ENCODE measurements at places on chromosomes 16 and 17.

DNA sequence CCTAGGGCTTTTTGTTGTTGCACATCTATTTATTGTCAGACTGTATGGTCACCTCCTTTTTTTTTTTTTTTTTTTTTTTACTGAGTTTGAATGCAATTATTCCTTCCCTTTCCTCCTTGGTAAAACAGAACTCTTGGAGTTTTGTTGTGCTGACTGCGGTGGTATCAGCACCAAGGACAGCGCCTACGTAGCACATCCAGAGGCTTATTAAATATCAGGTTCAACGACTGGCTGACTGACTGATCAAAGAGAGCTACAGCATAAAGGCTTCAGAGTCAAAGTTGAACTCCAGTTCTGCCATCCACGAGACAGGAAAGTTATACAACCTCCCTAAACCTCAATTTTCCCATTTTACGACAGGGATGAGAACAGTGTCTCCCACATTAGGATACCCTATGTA, 86.1 kb upstream of the RBFOX1 start:
- no peaks in the 10 kb centered on the region for H3K4me1 ChIP-seq
- no peak overlapping the region for H3K4me3 ChIP-seq
- H3K27me3 ChIP-seq = no peaks in the 10 kb centered on the region
- no peak for DNase-seq
- no peaks in the 10 kb centered on the region for H3K36me3 ChIP-seq

DNA sequence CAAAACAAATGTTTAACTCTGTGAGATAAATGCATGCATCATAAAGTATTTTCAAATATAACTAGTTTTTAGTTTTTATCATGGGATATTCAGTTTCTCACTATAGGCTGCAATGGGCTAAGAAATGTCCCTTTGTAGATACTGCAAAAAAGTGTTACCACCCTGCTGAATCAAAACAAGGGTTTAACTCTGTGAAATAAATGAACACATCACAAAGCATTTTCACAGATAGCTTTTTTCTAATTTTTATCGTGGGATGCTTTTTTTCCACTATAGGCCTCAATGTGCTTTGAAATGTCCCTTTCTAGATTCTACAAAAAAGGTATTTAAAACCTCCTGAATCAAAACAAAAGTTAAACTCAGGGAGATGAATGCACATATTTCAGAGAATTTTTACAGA, 541.1 kb downstream of the KCNJ18 start:
- no peak for DNase-seq
- no peaks in the 10 kb centered on the region for H3K4me1 ChIP-seq
- no peaks in the 10 kb centered on the region for H3K27me3 ChIP-seq
- H3K36me3 ChIP-seq = no peaks in the 10 kb centered on the region
- no peak overlapping the region for H3K4me3 ChIP-seq
- no peak overlapping the region for H3K27ac ChIP-seq

- peak overlapping the region; percentile 7 for H3K4me3 ChIP-seq
- no peak overlapping the region for H3K27ac ChIP-seq
- peaks cover 13% of the 10 kb centered on the region for H3K36me3 ChIP-seq
- H3K4me1 ChIP-seq = peaks cover 27% of the 10 kb centered on the region
These were observed 68.3 kb upstream of the BCAR1 start for GRCh38 chr16:75319513-75320411.

- no peak for DNase-seq
- H3K27ac ChIP-seq = no peak overlapping the region
- H3K4me3 ChIP-seq = no peak overlapping the region
These were observed 30.6 kb downstream of the TNFRSF13B start for GRCh38 chr17:16941072-16942036.

DNA sequence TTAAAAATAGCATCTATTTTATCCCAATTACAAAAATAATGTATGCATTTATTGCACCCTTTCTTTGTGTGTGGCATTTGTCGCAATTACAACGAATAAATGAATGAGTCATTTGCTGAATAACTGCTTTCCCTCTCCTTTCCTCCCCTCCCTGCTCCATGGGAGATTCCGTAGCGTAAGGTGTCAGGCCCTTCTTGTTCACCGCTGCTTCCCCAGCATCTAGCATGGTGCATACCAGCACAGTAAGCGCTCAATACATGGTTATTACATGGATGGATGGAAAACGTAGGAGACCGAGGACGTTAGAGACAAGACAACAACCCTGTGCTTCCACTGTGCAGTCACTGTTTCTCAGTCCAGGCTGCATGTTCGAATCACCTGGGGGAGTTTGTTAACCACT, 336.0 kb upstream of the EEF2KMT start:
- H3K36me3 ChIP-seq = no peaks in the 10 kb centered on the region
- no peak overlapping the region for H3K27ac ChIP-seq
- DNase-seq = no peak
- no peak overlapping the region for H3K4me3 ChIP-seq
- H3K27me3 ChIP-seq = no peaks in the 10 kb centered on the region

DNA sequence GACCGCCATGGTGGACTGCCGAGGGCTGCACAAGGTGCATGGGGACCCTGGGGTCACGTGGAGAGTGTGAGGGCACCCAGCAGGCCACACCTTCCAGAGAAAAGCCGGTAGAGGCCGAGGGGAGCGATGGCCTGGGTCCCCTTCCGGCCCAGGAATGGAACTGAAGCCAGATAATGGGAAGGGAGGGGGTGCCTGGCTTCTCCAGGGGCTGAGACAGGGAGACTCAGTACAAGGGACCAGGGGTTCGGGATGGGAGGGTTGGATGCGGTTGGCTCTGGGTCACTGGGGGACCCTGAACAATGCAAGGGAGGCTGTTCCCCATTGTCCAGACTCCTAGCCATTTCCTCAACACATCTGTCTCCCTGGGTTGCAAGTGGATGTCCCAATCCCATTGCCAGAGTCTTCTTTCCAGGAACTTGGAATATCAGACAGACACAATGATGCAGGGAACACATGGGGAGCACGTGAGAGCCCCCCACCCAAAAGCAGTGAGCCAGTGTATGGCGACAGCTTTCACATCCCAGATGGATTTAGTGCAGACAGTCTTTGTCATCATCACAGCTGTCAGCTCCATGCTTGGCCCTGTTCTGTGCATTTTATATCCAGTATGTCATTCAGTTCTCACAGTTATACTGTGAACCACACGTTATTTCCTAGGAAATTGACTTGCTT, 23.6 kb upstream of the DNAI2 start:
- peaks cover 8% of the 10 kb centered on the region for H3K36me3 ChIP-seq
- H3K27me3 ChIP-seq = no peaks in the 10 kb centered on the region
- no peaks in the 10 kb centered on the region for H3K4me1 ChIP-seq
- H3K27ac ChIP-seq = no peak overlapping the region
- DNase-seq = no peak
- H3K4me3 ChIP-seq = no peak overlapping the region

DNA sequence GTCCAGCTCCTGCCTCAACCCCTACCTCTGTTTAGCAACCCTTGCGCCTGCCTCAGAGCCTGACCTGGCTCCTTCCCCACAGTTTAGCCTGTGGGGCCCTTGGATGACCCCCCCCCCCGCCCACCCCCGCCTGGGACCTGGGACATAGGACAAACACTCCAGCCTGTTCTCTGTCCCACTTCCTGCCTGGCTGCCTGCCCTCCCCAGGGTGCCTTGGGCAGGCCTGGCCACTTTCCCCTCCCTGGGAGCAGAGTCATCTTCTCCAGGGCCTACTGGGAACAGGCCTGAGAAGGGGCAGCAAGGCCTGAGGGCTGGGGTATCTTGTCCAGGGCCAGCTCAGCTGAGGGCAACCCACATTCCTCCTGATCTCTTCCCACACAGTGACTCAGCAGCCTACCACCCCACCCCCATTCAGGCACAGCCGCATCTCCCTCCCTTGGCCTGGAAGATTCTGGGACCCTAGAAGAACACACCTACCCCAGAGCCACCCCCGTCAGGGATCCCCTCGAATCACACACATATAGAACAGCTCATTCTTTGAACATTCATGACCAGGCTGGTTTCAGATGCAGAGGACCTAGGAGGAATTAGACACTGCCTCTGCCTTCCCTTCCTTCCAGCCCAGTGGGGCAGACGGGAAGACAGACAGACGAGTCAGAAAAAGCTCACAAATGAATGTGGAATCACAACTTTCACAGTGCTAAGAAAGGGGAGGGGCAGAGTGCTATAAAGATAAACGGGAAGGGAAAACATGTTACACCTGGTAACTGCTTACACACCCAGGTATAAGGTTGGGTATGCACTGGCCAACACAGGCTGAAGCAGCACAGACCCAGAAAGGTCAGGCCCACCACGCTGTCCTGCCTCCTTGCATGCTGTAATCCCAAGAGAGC, 6.0 kb downstream of the FHOD1 start:
- peaks cover 38% of the 10 kb centered on the region for H3K4me1 ChIP-seq
- no peak for DNase-seq
- H3K27me3 ChIP-seq = no peaks in the 10 kb centered on the region
- no peak overlapping the region for H3K4me3 ChIP-seq

GRCh38 chr17:61155590-61156237, 243.9 kb upstream of the TBX2 start:
- peaks cover 4% of the 10 kb centered on the region for H3K27me3 ChIP-seq
- peaks cover 21% of the 10 kb centered on the region for H3K4me1 ChIP-seq
- DNase-seq = no peak
- peaks cover 3% of the 10 kb centered on the region for H3K36me3 ChIP-seq

DNA sequence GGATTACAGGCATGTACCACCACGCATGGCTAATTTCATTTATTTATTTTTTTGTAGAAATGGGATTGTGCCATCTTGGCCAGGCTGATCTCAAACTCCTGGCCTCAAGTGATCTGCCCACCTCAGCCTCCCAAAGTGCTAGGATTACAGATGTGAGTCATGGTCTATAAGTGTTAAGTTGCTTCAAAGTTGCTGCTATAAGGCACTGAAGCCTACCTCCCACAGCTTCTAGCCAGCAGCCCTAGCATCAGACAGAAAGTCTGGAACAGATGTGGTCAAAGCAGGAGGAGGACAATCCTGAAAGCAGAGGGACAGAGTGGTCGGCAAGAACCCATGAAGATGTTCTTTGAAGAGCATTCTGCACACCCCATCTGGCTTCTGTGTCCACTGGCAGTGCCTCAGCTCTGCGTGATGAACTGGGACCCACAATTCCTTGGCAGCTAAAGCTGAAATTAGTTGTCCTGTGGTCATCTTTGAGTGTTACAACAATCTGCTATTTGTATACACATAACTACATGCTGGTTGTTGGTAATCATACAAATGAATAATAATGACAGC, 11.2 kb downstream of the MAP3K14 start:
- peaks cover 74% of the 10 kb centered on the region for H3K4me1 ChIP-seq
- no peak for DNase-seq
- no peaks in the 10 kb centered on the region for H3K27me3 ChIP-seq
- H3K27ac ChIP-seq = peak overlapping the region; percentile 77

- DNase-seq = no peak
- no peaks in the 10 kb centered on the region for H3K4me1 ChIP-seq
- H3K36me3 ChIP-seq = no peaks in the 10 kb centered on the region
- H3K27ac ChIP-seq = no peak overlapping the region
- no peak overlapping the region for H3K4me3 ChIP-seq
- H3K27me3 ChIP-seq = peaks cover 29% of the 10 kb centered on the region
These were observed 43.6 kb upstream of the CACNG4 start for GRCh38 chr17:66920950-66921349.

- peaks cover 11% of the 10 kb centered on the region for H3K27me3 ChIP-seq
- no peak overlapping the region for H3K27ac ChIP-seq
- peak overlapping the region; percentile 32 for H3K4me3 ChIP-seq
These were observed 2.9 kb downstream of the FAM117A start for GRCh38 chr17:49760932-49761558.

DNA sequence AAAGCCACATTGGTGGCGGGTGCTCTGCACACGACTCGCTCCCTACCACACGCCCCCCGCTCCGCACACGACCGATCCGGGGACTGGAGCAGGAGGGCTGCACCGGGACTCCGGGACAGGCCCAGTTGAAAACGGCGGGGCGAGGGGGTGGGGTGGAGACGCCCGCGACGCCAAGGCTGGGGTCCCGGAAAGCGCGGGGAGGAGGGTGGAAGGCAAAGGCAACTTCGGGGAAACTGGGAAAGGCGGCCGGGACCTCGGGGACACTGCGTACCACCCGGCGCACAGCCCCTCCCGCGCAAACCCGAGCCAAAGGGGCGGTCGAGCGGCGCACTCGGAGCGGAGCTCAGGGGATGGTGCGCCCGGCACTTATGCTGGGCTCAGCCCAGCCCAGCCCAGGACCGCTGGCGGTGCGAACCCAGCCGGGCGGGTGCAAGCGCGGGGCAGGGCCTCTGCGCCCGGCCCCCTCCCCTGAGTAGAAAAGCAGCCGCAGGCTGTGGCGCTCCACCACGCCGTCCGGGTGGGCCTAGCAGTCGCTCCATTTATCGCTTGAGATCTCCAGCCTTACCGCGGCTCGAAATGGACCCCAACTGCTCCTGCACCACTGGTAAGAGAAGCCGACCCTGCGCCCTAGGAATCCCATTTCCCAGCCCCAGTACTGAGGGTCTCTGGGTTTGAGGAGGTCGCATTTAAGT, at the start of gene MT1M:
TSS of gene MT1M (plus strand) at position 504 of the 692 bp plus-strand sequence. CDS start at position 577, 73 bp downstream.
- H3K27me3 ChIP-seq = peaks cover 64% of the 10 kb centered on the region
- no peak for DNase-seq
- H3K36me3 ChIP-seq = no peaks in the 10 kb centered on the region
- H3K4me3 ChIP-seq = peak within 1 kb of the TSS; percentile 62
- H3K27ac ChIP-seq = no peak within 1 kb of the TSS

DNA sequence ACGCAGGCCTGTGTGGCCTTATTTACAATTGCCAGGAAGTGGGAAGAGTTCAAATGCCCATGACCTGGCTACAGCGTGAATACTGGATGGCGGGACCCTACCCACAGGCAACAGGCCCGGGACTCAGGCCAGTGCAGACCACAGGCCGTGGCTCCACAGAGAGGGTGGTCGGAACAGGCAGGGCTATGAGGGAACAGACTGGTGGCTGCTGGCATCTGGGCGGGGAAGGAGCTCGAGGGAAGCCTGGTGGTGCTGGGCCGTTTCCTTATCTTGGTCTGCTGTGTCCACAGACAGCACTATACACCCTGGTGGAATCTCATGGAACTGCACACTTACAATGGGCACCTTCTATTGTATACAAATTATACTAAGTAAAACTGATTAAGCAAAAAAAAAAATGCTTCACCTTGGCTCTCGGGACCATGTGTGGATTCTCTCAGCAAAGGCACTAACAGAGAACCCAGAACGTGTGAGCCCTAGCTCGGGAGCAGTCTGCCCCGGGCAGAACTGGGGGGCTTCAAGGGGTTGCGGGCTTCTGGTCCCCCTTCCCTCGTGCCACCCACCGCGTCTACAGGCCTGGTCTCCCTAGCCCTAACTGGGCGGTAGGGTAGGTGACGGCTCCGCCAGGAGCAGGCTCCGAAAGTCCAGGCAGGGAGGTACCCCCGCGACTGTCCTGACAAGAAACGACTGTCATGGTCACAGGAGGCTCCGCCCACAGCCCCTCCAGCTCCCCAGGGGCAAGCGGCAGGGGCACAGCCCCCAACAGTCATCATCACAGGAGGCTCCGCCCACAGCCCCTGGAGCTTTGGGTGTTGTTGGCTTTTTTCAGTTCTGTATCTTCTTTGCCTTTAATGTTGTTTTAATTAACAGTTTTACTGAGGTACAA, 21.8 kb downstream of the CEP131 start:
- no peak overlapping the region for H3K27ac ChIP-seq
- H3K4me1 ChIP-seq = no peaks in the 10 kb centered on the region
- DNase-seq = no peak

GRCh38 chr17:65519462-65519861, 42.0 kb downstream of the AXIN2 start:
- peaks cover 25% of the 10 kb centered on the region for H3K4me1 ChIP-seq
- H3K36me3 ChIP-seq = no peaks in the 10 kb centered on the region
- H3K27me3 ChIP-seq = peaks cover 44% of the 10 kb centered on the region
- no peak for DNase-seq
- H3K4me3 ChIP-seq = no peak overlapping the region
- no peak overlapping the region for H3K27ac ChIP-seq
